ENCODE measurements at places on chromosomes 6 and 20.

- peak; percentile 36 for DNase-seq
Measured at GRCh38 chr20:22805219-22805618, 220.8 kb upstream of the FOXA2 start.

- peak; percentile 39 for DNase-seq
Measured at GRCh38 chr20:39893003-39893685, 795.9 kb downstream of the MAFB start.

- no peak for DNase-seq
Measured at GRCh38 chr20:48562586-48563116, 265.1 kb downstream of the PREX1 start.

GRCh38 chr6:153032255-153032882 lies 29.9 kb upstream of the MTRF1L start:
- no peak for DNase-seq

DNA sequence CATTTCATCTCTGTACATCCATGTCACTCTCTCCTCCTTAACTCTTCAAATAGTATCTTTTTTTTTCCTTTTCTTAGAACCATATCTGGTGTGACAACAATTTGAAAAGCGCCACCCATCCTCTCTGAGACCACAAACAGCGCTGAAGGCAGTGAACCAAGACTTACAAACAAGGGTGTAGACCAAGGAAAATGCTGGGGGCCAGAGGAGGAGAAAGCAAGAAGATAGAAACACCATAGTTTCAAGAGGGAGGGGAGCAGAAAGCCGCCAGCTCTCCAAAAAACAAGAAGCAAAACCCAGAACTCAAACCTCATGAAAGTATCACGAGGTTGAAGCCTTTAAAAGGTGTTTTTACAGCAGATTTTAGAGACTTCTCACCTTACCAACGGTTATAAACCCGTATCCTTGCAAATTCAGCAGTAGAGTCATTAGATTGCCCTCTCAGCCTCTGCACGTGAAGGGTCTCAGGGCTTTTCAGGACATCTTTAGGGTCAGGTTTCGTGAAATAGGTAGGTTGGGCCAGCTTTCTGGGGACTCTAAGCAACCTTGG lies 13.3 kb upstream of the RIPOR2 start:
- DNase-seq: no peak

DNA sequence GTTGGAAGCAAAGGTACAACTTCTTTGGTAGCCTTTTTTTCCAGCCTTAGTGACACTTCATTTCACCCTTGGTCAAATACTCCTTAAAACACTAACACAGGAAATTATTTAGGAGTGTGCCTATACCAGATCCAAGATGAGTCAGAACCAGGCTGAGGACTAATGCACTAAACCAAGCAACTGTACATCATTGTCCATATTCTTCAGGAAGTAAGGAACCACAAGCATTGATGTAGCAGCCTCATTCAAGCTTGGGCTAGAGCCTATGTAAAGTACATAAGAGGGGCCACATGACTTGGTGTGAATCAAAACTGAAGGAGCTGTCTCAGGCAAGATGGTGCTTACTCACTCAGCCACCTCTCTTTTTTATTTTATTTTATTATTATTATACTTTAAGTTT lies 20.7 kb upstream of the ADGB start:
- DNase-seq: no peak

Data from smooth muscle cell of the brain vasculature (primary cell).